Aorta (tissue), 5 donors: ENCODE measurements at places on chromosomes 12 and 14. TPM values are rescaled to one million over a fixed set of nuclear protein-coding genes. Genes with fewer than 3 reads are reported as not detected.

DNA sequence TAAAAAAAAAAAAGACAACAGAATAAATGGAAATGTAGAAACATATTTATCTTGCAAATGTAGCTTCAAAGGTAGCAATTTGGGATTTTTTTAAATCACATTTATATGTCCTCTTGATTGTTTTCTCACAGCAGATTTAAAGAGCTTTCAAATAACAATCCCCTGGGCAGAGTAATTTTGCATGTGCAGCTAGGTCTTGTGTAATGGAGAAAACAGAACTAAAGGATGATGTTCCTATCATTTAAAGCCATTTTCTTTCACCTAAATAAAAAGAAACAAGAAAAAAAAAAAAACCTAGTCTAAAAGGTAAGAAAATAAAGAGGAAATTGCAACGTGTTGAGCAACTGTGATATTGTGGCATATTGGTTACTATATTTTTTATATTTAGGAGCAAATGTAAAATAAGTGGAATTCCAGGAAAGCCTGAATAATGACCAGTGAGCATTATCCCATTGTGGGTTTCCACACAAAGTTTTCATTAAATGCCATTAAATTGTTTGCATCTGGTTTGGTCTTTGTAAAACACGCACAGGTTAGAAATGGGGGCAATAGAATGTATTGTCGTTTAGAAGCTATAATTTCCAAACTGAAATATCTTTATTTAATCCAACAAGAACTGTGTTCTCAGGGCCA is 215.6 kb downstream of the SLC6A15 start:
- DNase-seq, result no peak

DNA sequence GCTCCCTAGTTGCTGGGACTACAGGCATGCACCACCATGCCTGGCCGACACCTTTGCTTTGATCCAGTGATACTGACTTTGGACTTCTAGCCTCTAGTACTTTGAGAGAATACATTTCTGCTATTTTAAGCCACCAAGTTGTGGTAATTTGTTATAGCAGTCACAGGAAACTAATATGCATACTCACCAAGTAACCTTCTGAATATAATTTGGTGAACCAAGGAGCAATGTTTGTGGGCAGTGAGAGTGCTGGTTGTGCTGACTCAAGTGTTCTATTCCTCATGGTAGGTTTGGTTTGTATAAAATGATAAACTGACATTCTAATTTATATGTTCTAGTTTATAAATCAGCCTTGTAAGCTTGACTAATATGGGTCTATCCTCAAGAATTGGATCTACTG is 42.4 kb upstream of the MMP19 start:
- no peak for DNase-seq

DNA sequence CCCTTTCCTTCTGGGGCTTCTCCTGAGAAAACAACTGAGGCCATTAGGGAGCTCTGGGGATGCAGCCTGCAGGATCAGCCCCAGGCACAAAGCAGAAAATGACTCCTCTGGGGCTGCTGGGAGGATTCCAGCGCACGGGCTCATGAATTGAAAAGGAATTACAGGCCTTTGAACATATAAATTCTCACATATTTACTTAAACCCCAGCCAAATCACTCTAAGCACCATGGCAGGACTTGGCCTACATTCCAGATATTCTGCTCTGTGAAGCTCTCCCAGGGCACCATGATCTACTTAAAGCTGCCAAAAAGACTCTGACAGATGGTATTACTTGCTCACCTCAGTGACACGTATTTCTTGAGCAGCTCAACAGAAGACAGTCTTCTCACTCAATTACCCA is 87.2 kb downstream of the ZFC3H1 start:
- no peak for DNase-seq

GRCh38 chr14:27228053-27228452 is 630.2 kb upstream of the NOVA1 start:
- no peak for DNase-seq

GRCh38 chr12:6883683-6884082 is 10.6 kb upstream of the SPSB2 start:
- DNase-seq, result no peak

GRCh38 chr12:57547288-57548012 is 458 bp upstream of the DCTN2 start:
- DNase-seq, result no peak

DNA sequence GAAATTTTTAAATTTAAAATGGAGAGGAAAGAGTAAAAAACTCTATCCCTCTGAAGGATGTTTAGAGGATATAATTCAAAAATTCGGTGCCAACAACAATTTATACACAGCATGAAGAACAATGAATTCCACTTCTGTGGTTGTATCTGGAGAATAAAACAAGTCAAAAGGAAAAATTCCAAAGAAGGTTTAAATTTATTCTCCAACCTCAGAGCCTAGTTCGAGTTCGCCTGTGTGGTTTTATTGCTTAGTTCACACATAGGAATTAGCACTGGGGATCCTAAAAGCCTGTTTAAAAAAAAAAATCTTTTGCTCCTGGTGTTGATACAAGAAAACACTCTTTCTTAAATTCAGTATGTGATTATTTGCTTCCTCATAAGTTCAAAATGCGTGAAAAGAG is 79.2 kb downstream of the LLPH start:
- DNase-seq, result no peak

GRCh38 chr12:122856999-122857671 is 21.9 kb downstream of the HIP1R start:
- DNase-seq, result no peak

- no peak for DNase-seq
Measured at GRCh38 chr14:85380881-85381280, 149.1 kb upstream of the FLRT2 start.

- no peak for DNase-seq
Measured at GRCh38 chr14:92481386-92481785, 32.2 kb upstream of the RIN3 start.

GRCh38 chr12:105341010-105341409 is 10.5 kb downstream of the C12orf75 start:
- no peak for DNase-seq

- DNase-seq, result no peak
Measured at GRCh38 chr14:72666610-72667009, 227.3 kb downstream of the DPF3 start.

DNA sequence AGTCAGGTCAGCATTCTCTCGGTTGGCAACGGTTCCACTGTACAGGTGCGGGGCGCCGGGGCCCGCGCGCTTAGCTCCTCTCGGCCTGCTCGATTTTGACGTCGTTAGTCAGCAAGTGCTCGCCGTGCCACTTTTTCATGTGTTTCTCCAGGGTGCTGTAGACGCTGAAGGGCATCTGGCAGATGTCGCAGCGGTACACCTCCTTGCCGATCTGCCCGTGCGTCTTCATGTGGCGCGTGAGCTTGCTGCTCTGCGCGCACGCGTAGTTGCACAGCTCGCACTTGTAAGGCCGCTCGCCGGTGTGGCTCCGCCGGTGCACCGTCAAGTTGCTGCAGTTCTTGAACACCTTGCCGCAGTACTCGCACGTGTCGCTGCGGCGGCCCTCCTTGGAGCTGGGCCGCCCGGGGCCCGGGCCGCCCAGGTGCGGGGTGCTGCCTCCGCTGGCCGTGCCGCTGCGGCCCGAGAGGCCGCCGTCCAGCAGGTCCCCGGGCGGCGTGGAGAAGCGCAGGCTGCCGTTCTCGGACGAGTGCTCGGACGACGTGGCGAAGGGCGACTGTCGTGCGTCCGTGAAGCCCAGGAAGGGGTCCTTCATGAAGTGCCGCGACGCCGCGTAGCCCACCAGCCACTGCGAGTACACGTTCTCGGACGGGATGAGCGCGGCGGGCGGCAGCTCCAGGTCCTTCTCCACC is 97.8 kb downstream of the BCL11B start:
- DNase-seq, result no peak

- no peak for DNase-seq
Measured at GRCh38 chr14:77808250-77808649, 8.3 kb downstream of the ADCK1 start.

DNA sequence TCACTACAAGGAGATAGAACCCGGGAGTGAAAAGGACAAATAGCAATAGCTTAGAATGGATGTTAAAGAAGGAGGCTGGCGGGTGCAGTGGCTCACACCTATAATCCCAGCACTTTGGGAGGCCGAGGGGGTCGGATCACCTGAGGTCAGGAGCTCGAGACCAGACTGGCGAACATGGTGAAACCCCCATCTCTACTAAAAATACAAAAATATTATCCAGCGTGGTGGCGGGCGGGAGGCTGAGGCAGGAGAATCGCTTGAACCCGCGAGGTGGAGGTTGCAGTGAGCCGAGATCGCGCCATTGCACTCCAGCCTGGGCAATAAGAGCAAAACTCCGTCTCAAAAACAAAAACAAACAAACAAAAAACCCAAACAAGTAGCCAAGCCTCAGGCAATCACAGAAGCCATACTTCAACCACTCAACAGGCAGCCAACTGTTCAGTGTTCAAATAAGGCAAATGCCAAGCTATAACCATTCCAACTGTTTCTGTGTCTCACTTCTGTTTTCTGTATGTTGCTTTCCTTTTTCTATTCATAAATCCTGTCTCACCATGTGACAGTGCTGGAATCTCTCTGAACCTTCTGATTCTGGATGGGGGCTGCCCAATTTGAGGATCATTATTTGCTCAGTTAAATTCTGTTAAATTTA is 3.9 kb upstream of the SPTLC2 start:
- DNase-seq, result no peak

- DNase-seq, result no peak
Measured at GRCh38 chr14:70171726-70172125, 17.0 kb downstream of the SLC8A3 start.

GRCh38 chr12:124823272-124823970 is 40.2 kb downstream of the SCARB1 start:
- no peak for DNase-seq

Gene GAPDH
- total RNA-seq, result 2,021 TPM

Gene RAB15
- total RNA-seq, result 10.2 TPM

Gene A2M
- 2,139 TPM for total RNA-seq

Gene CCDC91
- total RNA-seq, result 27.5 TPM

Gene OTOGL
- total RNA-seq, result 0.54 TPM

Gene LRRK2
- total RNA-seq, result 23.3 TPM

Gene DBX2
- total RNA-seq, result 0.27 TPM

Gene SRRM4
- 0.27 TPM for total RNA-seq
